Frontal cortex (tissue), 4 donors: ENCODE measurements at places on chromosomes 6 and 20.

DNA sequence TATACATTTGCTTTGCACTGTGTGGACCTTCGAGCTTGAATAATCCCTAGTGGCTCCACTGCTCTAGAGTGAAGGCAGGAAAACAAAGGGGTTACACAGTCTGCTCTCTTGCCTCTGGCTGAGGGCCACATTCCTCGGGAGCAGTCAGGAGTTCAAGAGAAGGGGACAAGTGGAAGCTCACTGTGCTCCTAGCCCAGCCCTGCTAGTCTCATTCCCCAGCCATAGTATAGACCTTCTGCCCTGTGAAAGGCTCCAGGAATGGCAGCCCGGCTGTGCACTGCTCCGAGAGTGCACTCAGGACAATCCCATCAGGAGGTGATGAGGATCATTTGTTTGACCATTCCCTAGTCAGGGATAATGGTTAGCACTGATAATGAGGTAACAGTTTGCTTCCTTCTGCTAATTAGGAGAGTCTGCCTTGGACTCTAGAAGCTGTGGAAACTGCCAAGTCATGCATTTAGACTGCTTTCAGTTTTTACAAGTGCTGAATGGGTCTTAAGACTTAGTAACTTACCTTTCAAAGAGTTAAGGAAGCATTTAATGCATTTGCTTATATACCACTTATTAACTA is 8.5 kb downstream of the IYD start:
- DNase-seq, result no peak

DNA sequence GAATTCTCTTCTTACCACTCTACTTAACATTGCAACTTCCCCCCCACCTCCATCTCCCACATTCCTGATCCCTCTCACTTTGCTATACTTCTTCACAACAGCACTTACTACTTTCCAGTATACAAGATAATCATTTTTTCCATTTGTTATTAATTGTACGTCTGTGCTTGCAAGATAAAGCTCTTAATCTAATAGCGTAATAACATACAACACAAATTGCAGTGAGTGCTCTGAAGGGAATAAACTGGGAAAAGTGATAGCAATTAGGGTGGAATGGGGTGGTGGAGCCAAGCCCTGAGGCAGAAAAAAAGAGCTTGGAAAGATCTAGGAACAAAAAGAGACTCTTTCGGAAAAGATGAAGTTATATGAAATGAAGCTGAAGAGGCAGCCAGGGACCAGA is 8.5 kb downstream of the CGAS start:
- no peak for DNase-seq

DNA sequence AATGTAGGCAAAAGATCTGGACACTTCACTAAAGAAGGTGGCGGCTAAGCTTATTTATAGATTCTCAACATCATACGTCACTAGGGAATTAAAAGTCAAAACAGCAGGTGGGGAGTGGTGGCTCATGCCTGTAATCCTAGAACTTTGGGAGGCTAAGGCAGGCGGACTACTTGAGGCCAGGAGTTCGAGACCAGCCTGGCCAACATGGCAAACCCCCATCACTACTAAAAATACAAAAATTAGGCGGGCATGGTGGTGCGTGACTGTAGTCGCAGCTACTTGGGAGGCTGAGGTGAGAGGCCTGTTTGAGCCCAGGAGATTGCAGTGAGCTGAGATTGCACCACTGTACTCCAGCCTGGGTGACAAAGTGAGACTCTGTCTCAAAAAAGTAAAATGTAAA is 74.6 kb downstream of the GPX5 start:
- no peak for DNase-seq

GRCh38 chr6:115468272-115469005 is 592.3 kb downstream of the FRK start:
- DNase-seq, result no peak

DNA sequence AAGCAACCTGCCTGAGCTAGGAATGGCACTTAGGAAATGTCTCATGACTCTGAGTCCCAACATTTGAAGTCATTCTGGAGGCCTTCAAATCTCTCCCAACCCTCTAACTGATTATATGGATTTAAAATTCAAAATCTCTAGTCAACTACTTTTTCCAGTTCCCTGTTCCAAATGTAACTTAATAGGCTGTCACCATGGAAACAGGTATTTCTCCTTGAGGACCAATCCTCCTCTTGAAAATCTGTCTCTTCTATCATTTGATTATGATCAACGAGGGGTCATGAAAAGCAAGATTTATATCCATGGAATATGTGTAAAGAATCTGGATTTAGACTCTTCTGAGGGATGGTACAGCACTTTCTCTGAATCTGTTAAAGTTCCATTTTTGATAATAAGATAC is 127.3 kb upstream of the DTNBP1 start:
- no peak for DNase-seq

- DNase-seq, result no peak
Measured at GRCh38 chr6:119749335-119749734, 399.8 kb upstream of the MAN1A1 start.

DNA sequence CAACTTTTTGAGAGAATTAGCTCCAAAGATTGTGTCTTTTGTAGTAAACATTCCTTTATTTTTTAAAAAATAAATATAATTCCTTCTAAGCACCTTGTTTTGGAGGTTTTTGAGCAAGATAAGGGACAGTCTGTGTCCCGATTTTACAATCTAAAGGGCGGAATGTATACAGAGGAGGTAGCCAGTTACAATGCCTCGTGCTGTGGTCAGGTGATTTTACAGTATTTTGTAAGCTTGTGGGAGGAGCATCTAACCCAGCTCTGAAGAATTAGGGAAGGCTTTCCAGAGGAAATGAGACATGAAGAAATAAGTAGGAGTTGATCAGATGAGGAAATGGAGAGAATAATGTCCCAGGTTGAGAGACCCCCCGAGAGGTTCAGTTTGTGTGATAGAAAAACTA is 1.3 kb downstream of the HINT3 start:
- no peak for DNase-seq

DNA sequence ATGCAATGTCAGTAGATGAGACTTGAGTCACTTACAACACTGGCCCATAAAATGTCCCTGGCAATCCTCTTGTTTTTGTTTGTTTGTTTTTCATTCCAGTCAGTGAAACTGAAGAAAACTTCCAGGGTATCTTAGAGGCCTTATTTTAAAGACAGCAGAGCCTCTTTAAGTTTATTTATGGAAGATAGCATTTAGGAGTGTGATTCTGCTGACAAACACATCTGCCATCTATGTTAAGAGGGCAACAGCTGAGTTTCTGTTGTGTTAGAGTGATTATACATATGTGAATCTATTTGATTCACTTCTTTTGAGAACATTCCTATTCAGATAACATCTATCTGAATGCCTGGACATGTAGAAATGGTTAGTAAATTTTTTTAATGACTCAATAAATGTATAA is 812.6 kb downstream of the TENT5A start:
- no peak for DNase-seq

GRCh38 chr20:62791301-62792181 is 4.7 kb upstream of the MRGBP start:
- peak; percentile 79 for DNase-seq

DNA sequence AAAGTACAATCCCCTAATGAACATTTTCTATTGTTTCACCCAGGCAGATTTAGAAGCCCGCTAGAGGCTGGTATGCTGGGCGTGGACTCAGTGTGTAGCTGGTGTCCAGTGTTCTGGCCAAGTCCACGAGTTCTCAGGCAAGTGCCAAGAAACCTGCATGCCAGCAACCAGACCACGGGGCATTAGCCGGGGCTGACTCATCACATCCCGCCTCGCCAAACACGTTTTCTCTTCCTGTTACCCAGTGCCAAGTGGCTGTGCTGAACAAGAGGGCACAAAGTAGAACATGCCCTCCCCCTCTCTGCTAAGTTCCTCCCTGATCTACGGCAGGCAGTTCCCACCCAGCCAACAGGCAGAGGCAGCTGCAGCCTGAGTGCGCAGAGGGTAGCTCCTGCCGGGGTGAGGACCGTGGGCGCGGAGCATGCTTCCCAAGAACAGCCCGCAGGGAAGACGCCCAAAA is 29.6 kb downstream of the RAMACL start:
- peak; percentile 63 for DNase-seq

GRCh38 chr6:159902620-159903019 is 11.8 kb downstream of the MAS1 start:
- DNase-seq, result no peak

DNA sequence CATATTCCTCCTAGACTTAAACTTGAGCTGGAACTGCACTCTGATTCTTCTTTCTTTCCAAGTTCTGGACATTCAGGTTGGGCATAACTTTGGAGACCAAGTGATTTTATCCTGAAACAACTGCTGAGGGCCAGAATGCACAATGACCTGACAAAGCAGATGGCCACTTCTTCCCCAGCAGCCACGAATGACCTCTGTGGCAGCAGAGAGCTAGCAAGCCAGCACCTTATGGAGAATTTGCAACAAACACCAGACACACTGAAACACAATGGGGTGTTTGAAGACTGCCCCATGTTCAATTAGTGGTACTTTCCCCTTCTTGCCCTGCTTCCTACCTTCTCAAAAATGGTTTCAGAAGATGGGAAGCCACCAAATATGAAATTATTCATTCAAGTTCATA is 4.2 kb upstream of the TENT5A start:
- no peak for DNase-seq

GRCh38 chr6:32220021-32220420 is 3.8 kb downstream of the NOTCH4 start:
- no peak for DNase-seq

DNA sequence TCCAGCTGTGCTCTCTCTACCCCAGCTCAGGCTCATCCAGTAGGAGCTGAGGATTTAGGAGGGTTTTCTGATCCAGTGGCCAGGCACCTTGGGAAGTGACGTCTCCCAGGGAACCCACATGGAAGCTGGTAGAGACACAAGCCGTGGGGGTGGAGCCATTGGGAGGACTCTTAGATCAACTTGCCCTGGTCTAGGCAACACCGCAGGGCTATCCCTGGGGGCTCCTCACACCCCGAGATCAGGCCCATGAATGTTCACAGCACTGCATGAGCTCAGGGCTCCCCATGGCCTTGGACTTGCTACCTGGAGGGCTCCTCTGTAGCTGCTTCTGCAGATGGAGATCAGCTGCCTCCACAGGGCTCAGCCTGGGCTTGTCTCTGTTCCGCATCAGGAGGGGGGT is 112.1 kb downstream of the CDH4 start:
- no peak for DNase-seq

DNA sequence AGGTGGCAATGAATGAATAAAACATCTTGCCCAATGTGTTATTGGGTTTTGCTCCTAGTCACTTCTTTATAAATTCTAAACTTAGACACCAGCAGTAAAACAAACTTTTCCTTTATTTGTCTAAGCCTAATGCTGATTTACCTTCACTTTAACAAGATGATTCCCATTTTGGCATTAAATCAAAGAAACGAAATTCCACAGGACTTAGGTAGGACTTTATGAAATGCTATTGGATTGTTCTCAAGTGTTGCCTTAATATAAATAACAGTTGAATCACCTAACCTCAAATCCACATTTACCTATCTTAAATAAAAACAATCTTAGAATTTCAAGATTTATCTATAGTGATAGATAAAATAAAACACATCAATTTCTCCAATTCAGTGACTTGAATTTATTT is 831.8 kb downstream of the EPHA7 start:
- no peak for DNase-seq

DNA sequence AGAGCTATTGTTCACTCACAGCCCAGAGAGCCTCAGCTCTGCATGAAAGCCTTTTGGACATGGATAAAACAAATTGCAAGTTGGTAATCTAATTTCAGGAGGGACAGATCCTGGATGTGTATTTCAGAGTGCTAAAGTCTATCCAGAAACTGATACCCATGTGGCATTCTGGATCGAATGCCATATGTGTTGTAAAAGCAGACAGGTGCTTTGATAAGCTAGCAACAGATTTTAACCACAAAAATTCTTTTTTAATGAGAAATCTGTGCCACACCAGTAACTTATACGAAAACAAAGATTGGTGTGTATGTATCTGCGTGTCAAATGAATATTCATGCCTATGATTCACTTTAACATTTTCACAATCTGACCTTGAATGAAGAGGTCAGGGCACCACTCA is 936.6 kb upstream of the MAP3K7 start:
- no peak for DNase-seq

GRCh38 chr6:118316796-118317384 is 231.2 kb upstream of the PLN start:
- no peak for DNase-seq

DNA sequence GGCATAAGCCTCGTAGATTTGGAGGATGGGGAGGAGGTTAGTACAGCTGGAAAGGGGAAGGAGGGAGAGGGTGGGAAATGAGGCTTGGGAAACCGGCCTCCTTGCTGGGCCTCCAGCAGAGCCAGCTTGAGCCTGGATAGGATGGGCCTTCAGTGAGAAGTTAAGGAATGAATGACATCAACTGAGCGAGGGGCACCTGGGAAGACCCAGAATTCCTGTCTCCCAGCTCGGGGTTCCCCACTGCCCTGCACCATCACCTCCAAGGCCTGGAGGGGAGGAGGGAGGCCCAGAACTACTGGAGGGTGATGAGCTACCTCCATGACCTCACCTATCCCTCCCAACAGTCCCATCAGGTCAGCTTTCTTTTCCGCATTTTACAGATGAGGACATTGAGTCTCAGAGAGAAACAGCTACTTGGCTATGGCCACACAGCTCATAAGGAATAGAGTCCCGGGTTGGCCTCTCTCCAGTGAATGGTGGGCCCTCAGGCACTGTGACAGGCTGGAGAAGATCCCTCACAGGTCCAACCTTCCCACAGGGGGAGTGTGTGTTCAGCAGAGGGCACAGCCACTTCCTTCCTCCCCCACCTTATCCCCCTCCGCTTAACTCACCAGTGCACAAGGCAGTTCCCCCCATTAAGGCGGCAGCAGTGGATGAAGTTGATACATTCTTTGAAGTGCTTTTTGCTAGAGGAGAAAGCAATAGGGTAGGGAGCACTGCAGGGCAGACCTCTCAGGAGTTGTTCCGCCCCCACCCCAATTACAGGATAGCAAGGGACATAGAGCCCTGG is 6.8 kb downstream of the DUSP15 start:
- DNase-seq, result no peak

GRCh38 chr6:119881416-119881815 is 531.9 kb upstream of the MAN1A1 start:
- no peak for DNase-seq

GRCh38 chr20:63693733-63694583 is 2.5 kb upstream of the TNFRSF6B start:
- DNase-seq, result peak; percentile 35

DNA sequence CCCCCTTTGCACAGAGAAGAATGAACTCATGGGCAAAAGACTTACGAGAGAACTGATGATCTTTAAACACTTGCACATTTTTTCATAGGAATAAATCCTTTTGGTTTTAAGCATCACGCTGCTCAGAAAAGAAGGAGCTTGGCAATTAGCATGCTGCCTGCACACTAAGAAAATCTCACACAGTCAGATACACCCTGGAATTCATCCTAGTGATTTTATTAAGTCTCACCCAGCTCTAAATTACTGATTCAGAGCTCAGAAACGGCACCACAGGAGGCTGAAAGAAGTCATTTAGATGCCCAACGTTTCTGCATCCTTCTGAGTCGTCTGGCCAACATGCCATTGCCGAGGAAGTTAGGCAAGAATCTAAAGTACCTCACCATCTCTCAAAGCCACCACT is 18.0 kb upstream of the NRSN1 start:
- no peak for DNase-seq

- DNase-seq, result no peak
Measured at GRCh38 chr6:38175786-38176185, 356.3 kb downstream of the ZFAND3 start.

- no peak for DNase-seq
Measured at GRCh38 chr6:43093436-43094289, 17.5 kb downstream of the PTK7 start.
